ENCODE measurements at places on chromosomes 7 and 10.

DNA sequence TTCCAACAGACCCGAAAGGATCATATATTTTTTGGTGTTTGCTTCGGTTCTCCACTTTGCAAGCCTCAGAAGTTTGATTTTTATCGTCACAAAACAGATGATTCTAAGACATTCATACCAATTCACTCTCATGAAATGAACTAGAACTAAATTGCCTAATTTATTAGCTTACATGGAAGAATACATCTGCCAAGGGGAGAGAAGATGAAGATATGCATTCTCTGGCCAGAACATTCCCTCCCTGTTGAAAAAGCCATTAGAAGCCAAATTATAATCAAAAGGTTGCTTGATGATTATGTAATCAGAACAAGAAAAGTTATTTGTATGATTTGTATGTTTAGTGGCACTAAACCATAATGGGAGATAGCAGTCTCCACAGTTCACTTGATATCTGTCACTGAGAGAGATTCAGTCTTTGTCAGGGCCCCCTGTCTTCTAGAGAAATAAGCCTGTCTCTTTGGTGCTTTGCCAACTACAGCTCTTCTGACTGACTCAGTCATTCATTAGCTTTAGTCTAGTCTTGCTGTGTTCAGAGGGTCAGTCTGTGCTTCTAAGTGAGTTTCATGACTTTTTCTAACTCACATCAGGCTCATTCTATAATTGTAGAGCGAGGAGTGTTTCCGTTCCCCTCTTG, 95.3 kb upstream of the GNAI1 start:
- DNase-seq: peak; percentile 25

GRCh38 chr7:86745013-86745745, 101.5 kb downstream of the GRM3 start:
- DNase-seq: no peak

- DNase-seq: no peak
These were observed 165.0 kb downstream of the ITGB1 start for GRCh38 chr10:32793033-32793432.

DNA sequence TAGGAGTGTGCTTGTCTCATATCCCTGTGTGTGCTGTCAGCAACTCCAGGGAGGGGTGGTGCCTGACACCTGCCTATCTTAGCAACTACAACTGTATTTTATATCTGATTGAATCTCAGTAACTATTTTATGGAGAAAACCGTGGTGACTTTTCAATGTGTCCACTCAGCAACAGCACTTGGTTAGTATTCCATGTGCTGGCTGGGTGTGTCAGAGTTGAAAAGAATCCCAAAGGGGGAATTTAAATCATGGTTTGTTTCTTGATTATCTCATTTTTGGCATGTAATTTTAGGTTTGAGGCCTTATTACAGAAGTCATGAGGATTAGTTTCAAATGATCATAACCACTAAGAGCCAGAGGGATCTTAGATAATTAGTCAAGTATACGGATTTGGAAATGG, 425.7 kb upstream of the FZD8 start:
- DNase-seq: no peak

- no peak for DNase-seq
These were observed 49.7 kb upstream of the WNT16 start for GRCh38 chr7:121279060-121279620.

- peak; percentile 65 for DNase-seq
These were observed 22.6 kb upstream of the TRIM8 start for GRCh38 chr10:102621443-102622325.

- no peak for DNase-seq
These were observed 33.9 kb downstream of the TSPAN14 start for GRCh38 chr10:80487791-80488538.

GRCh38 chr10:99524736-99525380, 7.9 kb upstream of the NKX2-3 start:
- DNase-seq: no peak

Measured in AG10803 (cell line).